ENCODE measurements at places on chromosomes 1 and 21. TPM values are rescaled to one million over a fixed set of nuclear protein-coding genes. Genes with fewer than 3 reads are reported as not detected.
A peak's percentile ranks its signal among the peaks of the same experiment; 100 is the strongest.

Gene MCOLN3
- 1.8 TPM for polyA plus RNA-seq

Gene SPATA46
- polyA plus RNA-seq: not detected

Gene PAQR6
- polyA plus RNA-seq: 0.67 TPM

Gene SPRR2F
- 54.7 TPM for polyA plus RNA-seq

GRCh38 chr1:161192476-161193465, 6.1 kb downstream of the ADAMTS4 start:
- peak; percentile 69 for DNase-seq
- peaks cover 7% of the 10 kb centered on the region for H3K4me1 ChIP-seq
- H3K36me3 ChIP-seq: no peaks in the 10 kb centered on the region
- no peak overlapping the region for H3K4me3 ChIP-seq
- H3K27ac ChIP-seq: no peak overlapping the region

DNA sequence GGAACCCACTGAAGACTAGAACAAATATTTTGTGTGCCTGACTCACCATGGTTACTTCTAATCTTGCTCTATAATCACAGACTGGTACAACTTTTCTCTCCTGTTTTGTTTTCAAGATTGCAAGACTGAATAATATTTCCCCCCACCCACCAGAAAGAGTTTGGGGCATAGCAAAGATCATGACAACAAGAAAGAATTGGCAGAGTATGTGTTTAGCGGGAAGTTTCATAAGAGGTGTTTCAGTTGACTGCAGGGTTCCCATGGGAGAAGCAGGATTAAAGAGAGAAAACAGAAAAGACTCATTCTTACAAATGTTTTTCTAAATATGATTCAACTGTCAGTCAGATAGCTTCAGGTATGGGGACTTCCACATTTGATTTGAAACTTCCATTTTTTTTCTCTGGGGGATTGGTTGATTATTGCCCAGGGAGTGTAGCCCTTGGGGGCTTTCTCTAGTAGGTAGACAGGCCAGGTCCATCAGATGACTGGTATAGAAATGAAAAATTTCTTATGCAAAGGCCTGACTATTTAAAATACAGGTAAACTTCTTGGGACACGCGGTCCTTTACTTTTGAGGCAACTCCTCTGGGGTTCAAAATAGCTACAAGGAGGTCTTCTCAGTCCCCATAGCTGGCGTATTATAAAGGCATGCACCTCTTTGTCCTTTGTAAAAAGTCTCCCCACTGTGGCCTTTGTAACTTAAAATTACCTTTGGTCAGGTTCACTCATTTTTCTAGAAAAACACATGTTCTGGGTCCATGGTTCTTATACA, 13.9 kb downstream of the OR14I1 start:
- no peak for DNase-seq
- H3K4me3 ChIP-seq: no peak overlapping the region
- H3K27ac ChIP-seq: no peak overlapping the region
- no peaks in the 10 kb centered on the region for H3K27me3 ChIP-seq
- no peaks in the 10 kb centered on the region for H3K36me3 ChIP-seq

- H3K4me1 ChIP-seq: no peaks in the 10 kb centered on the region
- DNase-seq: no peak
- H3K27me3 ChIP-seq: no peaks in the 10 kb centered on the region
- no peak overlapping the region for H3K4me3 ChIP-seq
- no peak overlapping the region for H3K27ac ChIP-seq
Measured at GRCh38 chr1:3996846-3997705, 97.0 kb upstream of the C1orf174 start.

- no peak for DNase-seq
- no peaks in the 10 kb centered on the region for H3K4me1 ChIP-seq
Measured at GRCh38 chr1:215830226-215830810, 263.2 kb downstream of the KCTD3 start.

DNA sequence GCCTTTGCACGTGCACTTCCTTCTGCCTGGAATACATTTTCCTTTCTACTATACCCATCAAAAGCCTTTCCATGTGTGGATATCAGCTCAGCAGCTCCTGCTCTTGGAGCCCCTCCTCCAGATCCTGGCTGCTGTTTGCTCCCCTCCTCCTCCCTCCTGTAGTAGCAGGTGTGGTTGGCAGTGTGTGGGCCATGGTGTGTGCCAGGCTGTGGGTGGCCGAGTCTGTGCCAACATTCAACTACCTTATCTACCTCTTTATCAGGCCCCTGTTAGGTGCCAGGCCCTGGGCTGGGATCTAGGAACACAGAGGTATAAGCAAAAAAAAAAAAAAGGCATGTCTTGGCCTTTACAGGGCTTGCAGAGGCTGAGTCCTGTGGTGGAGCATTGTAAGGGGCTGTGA, 180.6 kb upstream of the JUN start:
- no peak overlapping the region for H3K4me3 ChIP-seq
- DNase-seq: no peak
- peaks cover 8% of the 10 kb centered on the region for H3K4me1 ChIP-seq
- H3K27ac ChIP-seq: no peak overlapping the region
- H3K27me3 ChIP-seq: no peaks in the 10 kb centered on the region

DNA sequence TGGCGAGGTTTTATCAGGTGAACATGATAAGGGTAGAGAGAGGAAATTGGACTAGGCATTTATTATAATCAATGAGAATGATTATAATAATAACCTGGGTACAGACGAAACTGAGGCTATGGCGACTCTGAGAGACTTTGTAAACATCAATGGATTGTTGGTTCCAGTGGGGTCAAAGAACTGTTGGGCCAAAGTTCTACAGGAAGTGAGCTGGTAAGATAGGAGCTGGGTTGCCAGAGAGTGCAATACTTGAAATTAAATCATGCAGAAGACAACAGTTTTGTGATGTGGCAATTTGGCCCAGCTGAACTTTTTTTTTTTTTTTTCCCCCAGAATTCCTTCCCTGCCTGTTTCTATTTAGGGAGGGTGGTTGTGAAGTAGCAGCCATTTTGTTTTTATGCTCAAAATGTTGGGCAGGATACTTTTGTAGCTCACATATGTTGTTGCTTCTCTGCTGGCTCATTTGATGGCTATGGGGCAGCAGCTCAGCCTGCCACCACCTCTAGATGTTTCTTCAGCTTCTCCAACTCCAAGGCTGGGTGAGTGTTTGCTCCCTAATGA, 286.5 kb upstream of the B3GALT2 start:
- no peaks in the 10 kb centered on the region for H3K27me3 ChIP-seq
- H3K4me1 ChIP-seq: no peaks in the 10 kb centered on the region
- no peaks in the 10 kb centered on the region for H3K36me3 ChIP-seq
- H3K4me3 ChIP-seq: no peak overlapping the region
- no peak overlapping the region for H3K27ac ChIP-seq

DNA sequence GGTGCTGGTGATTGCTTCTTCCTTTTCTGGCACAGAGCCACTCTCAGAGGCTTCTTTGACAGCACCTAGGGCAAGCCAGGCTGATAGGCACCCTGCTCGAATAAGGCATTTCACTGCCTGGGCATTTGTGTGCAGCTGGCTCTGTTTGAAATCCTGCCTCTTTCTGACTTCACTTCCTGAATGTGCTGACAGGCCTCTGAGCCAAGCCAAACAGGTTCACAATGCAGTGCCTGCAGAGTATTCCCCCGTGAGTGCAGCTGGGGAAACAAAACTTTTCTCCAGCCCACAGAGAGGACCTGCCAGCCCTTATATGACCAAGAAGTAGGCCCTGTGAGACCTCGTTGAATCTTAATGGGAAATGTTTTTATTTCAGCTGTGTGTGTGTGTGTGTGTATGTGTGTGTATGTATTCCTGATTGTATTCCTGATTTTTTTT, 10.4 kb downstream of the JUN start:
- no peaks in the 10 kb centered on the region for H3K36me3 ChIP-seq
- H3K27ac ChIP-seq: no peak overlapping the region
- no peaks in the 10 kb centered on the region for H3K4me1 ChIP-seq
- no peaks in the 10 kb centered on the region for H3K27me3 ChIP-seq
- no peak overlapping the region for H3K4me3 ChIP-seq
- DNase-seq: no peak

- H3K4me3 ChIP-seq: no peak overlapping the region
- H3K27ac ChIP-seq: no peak overlapping the region
- H3K4me1 ChIP-seq: no peaks in the 10 kb centered on the region
- no peaks in the 10 kb centered on the region for H3K27me3 ChIP-seq
Measured at GRCh38 chr1:89484092-89485038, 40.3 kb upstream of the LRRC8B start.

- no peak overlapping the region for H3K27ac ChIP-seq
- no peaks in the 10 kb centered on the region for H3K36me3 ChIP-seq
- no peaks in the 10 kb centered on the region for H3K27me3 ChIP-seq
- no peak for DNase-seq
Measured at GRCh38 chr1:208409176-208409575, 165.0 kb upstream of the PLXNA2 start.

DNA sequence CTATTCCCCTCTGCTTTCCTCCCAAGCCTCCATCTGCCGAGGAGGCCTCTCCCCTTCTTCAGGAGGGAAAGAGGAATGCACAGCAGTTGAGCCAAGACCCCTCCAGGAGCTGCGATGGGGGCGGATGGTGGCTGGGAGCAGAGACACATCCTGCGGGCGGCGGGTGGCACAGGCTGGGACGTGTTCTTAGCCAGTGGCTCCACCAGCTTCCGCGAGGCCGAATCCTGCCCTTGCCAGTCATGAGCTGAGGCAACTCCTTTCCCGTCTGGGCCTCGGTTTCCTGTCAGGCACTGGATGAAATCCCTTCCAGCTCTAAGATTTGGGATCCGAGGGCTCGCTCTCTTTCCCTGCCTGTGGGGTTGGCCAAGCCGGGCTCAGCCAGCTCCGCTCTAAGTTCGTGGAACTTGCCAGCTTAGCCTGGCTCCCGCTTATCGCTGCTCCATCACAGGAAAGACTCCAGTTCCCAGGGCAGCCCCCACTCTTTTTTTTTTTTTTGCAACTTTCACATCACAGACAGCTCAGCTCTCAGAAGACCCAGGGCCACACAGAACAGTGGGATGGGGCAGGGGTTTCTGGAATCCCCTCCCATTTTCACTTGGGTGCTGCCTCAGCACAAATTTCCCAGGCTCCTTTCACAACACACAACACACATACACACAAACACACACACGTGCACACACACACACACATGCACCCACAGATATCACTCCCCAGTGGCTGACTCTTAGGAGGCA, 506 bp downstream of the MYOM3 start:
- H3K27me3 ChIP-seq: no peaks in the 10 kb centered on the region
- no peak for DNase-seq
- no peak overlapping the region for H3K27ac ChIP-seq
- H3K4me1 ChIP-seq: no peaks in the 10 kb centered on the region

DNA sequence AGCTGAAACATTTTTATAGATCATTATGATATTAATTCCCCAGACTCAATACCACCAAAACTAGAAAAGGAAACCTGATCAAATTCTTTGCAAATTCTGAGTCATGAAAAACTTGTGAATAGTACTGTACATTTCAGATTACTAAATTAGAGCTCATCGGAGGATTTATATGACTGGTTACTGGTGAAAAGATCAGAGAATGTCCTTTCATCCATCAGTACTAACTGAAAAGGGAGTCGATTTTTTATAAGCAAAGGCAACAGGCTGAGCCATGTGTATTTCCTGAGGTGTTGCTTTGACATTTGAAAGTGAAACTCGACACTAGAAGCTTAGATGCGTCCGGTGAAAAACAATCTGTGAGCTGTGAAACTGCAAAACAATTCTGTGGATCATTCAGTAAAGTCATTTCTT, 155.7 kb downstream of the TNFSF18 start:
- no peaks in the 10 kb centered on the region for H3K27me3 ChIP-seq
- DNase-seq: no peak
- no peaks in the 10 kb centered on the region for H3K36me3 ChIP-seq
- H3K4me3 ChIP-seq: no peak overlapping the region
- peaks cover 4% of the 10 kb centered on the region for H3K4me1 ChIP-seq

GRCh38 chr1:30783256-30783915, 25.8 kb upstream of the LAPTM5 start:
- no peaks in the 10 kb centered on the region for H3K36me3 ChIP-seq
- no peaks in the 10 kb centered on the region for H3K4me1 ChIP-seq
- no peak overlapping the region for H3K4me3 ChIP-seq
- no peaks in the 10 kb centered on the region for H3K27me3 ChIP-seq
- no peak overlapping the region for H3K27ac ChIP-seq
- DNase-seq: no peak
